Epithelial cell of prostate (primary cell): ENCODE measurements at places on chromosomes 5 and 9.

GRCh38 chr5:29852329-29852728 lies 1341.2 kb upstream of the CDH6 start:
- no peak for DNase-seq

GRCh38 chr5:58261605-58262004 lies 198.3 kb downstream of the PLK2 start:
- DNase-seq: no peak

GRCh38 chr9:136172412-136173079 lies 32.4 kb downstream of the LHX3 start:
- no peak for DNase-seq

GRCh38 chr9:130243015-130243881 lies 22.3 kb upstream of the HMCN2 start:
- no peak for DNase-seq

GRCh38 chr9:124347206-124347967 lies 67.9 kb downstream of the PSMB7 start:
- DNase-seq: no peak

DNA sequence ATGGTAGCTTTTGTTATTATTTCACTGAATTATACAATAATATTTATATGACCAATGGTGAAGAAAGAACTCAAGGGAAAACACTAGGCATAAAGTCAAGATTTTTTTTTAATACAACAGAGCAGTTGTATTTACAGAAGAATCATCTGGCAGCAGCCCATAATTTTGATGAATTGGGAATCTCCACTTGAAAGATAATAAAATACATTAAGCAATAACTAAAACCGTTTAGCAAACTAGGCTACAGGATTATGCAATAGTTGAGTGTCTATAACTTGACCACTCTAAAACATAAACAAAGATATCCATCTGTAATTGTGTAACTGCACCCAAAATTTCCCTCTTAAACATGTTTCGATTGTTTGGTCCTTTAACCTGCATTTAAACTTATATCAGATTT lies 80.8 kb downstream of the SNCAIP start:
- no peak for DNase-seq

DNA sequence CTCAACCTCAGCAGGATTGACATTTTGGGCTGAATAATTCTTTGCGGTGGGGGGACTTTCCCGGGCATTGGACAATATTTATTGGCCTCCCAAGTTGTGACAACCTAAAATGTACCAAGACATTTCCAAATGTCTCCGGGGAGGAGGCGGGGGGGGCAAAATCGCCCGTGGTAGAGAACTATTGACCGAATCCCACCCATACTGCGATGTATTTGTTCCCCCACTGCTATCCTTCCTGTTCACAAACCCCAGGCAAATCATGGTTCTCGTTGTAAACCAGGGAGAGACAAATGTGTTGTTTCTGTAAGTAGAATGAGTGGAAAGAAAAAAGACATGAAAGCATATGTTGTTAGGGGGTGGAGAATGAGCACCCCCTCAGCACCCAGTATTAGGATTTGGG lies 141.9 kb downstream of the PSAT1 start:
- DNase-seq: no peak
